Body of pancreas (tissue), 4 donors: ENCODE measurements at places on chromosomes 3 and 15. TPM values are rescaled to one million over a fixed set of nuclear protein-coding genes. Genes with fewer than 3 reads are reported as not detected.

DNA sequence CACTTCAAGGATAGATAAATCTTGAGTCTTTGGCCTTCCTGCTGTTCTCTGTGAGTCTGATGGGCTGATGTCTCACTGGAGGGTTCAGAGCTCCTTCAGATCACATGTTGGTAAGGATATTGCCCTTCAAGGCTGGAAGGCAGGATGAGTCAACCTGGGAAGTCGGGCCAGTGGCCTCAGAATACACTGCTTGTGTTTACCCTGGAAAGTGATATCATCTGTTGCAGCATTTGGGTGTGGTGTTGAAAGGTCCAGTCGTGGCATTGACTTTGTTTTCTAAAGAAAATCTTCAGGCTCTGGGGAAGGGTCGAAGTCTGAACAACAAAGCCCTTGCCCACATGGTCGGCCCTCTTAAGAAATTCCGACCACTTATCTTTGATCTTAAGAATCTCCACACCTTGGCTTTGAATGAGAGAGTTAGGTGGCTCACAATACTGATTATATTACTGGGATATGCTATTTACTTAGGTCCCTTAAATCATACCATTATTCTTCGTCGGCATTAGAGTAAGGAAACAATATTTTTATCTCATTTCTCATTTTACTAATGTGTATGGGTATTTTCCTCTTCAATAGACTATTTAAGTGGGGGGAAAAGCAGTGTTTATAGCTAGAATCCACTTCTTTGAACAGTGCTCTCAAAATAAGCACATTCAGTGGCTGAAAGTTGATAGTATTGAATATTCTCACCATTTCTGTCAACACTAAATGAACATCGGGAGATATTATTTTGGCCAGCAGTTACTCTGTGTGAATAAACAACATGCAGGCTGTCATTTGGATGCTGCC is 303.9 kb upstream of the RASGRP1 start:
- H3K4me3 ChIP-seq, result no peak overlapping the region
- H3K4me1 ChIP-seq, result no peaks in the 10 kb centered on the region
- no peak for DNase-seq
- no peak overlapping the region for H3K27ac ChIP-seq

CD96 gene
- total RNA-seq, result 2.6 TPM

STAG1 gene
- total RNA-seq, result 28.3 TPM

DNA sequence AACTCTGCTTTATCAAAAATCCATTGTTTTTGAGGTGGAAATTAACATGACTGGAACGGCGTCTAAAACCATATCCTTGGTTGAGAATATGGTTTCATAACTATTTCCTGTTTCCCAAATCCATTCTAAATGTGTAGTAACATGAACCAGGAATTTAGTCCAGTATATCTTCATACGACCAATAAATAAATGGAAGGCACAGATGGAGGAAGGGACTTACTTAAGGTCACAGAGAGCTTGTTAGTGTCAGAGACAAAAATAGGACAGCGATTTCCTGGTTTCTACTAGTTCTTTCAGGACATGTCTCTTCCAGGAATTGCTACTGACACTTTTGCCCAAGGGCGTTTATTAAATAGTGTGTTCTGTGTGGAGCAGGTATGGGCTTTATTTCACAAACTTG is 41.2 kb downstream of the HES1 start:
- no peaks in the 10 kb centered on the region for H3K27me3 ChIP-seq
- no peak overlapping the region for H3K27ac ChIP-seq
- DNase-seq, result no peak
- peaks cover 14% of the 10 kb centered on the region for H3K4me1 ChIP-seq
- no peaks in the 10 kb centered on the region for H3K36me3 ChIP-seq

GRCh38 chr3:154431043-154431442 is 1.1 kb upstream of the GPR149 start:
- no peak for DNase-seq
